ENCODE measurements at places on chromosomes 6 and 20. TPM values are rescaled to one million over a fixed set of nuclear protein-coding genes. Genes with fewer than 3 reads are reported as not detected.

GRCh38 chr20:16942756-16943155 is 194.6 kb downstream of the OTOR start:
- no peak overlapping the region for H3K4me3 ChIP-seq
- H3K36me3 ChIP-seq = no peaks in the 10 kb centered on the region
- no peaks in the 10 kb centered on the region for H3K27me3 ChIP-seq
- H3K27ac ChIP-seq = no peak overlapping the region
- DNase-seq = no peak
- H3K4me1 ChIP-seq = no peaks in the 10 kb centered on the region

The ENPP3 gene
- total RNA-seq = 0.13 TPM

GRCh38 chr20:50121858-50122271 is 8.9 kb upstream of the UBE2V1 start:
- peaks cover 8% of the 10 kb centered on the region for H3K4me1 ChIP-seq
- H3K27me3 ChIP-seq = no peaks in the 10 kb centered on the region
- H3K27ac ChIP-seq = no peak overlapping the region

The GNMT gene
- 86.1 TPM for total RNA-seq

DNA sequence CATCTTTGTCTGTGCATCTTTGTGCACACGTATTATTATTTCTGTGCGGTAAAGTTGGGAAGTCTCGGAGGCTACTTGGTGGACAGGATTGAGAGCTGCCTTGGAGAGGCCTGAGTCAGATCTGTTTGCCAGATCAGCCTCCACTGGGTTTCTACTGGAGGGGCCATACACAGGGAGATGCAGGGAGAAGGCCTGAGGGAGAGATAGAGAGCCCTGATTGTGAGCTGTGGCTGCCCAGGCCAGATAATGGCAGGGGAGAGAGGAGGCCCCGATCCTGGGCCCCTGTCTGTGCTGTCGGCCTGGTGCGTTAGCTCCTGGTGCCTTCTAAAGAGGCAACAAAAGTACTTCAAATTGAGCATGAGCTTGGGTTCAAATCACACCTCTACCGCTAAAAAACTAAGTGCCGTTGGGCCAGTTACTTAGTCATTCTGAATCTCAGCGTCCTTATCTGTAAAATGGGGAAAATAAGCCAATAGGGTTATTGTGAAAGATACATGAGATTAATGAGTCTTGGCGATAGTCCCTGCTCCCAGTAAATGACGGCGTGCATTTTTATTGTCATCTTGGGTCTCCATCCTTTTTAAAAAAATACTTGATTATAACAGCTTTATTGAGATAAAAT is 27.6 kb upstream of the ADA start:
- H3K27ac ChIP-seq = no peak overlapping the region
- no peaks in the 10 kb centered on the region for H3K36me3 ChIP-seq
- H3K4me1 ChIP-seq = no peaks in the 10 kb centered on the region
- no peak for DNase-seq
- H3K27me3 ChIP-seq = no peaks in the 10 kb centered on the region
- H3K4me3 ChIP-seq = no peak overlapping the region

GRCh38 chr6:11538052-11538818 is 686 bp downstream of the TMEM170B start:
- H3K27ac ChIP-seq = peak overlapping the region; percentile 77
- peak; percentile 22 for DNase-seq
- peaks cover 11% of the 10 kb centered on the region for H3K4me1 ChIP-seq

The FGD2 gene
- 1.0 TPM for total RNA-seq

Measured in pancreas (tissue), 10 donors.